ENCODE measurements at places on chromosomes 1 and 21. TPM values are rescaled to one million over a fixed set of nuclear protein-coding genes. Genes with fewer than 3 reads are reported as not detected.

Gene XKR8
- 7.9 TPM for total RNA-seq

Gene CLCA1
- not detected for total RNA-seq

Gene CHI3L1
- not detected for total RNA-seq

Gene LCE1E
- total RNA-seq, result not detected

Gene CCDC30
- 1.6 TPM for total RNA-seq

Gene KRTAP22-2
- total RNA-seq, result not detected

Gene LORICRIN
- not detected for total RNA-seq

Gene NPR1
- total RNA-seq, result not detected

Gene HSD3B1
- not detected for total RNA-seq

Gene OLIG2
- not detected for total RNA-seq

Gene PROK1
- not detected for total RNA-seq

Gene TRAF3IP3
- total RNA-seq, result 422 TPM

Gene TP73
- 2.6 TPM for total RNA-seq

Gene C4BPB
- total RNA-seq, result 0.43 TPM

Gene EPHB2
- not detected for total RNA-seq

Gene GSTM1
- not detected for total RNA-seq

Gene SPRR3
- total RNA-seq, result not detected

Gene RUNX3
- 183 TPM for total RNA-seq

Gene CHAF1B
- total RNA-seq, result 23.9 TPM

Gene LRRN2
- 0.10 TPM for total RNA-seq

Data from activated CD4-positive, alpha-beta memory T cell treated with anti-CD3 and anti-CD28 coated beads, Interleukin-2, amount 10 ng/mL, durations not matched to agents 7 days and 5 days (primary cell).